NCI-H524 (cell line): ENCODE measurements at places on chromosomes 7 and 10.

DNA sequence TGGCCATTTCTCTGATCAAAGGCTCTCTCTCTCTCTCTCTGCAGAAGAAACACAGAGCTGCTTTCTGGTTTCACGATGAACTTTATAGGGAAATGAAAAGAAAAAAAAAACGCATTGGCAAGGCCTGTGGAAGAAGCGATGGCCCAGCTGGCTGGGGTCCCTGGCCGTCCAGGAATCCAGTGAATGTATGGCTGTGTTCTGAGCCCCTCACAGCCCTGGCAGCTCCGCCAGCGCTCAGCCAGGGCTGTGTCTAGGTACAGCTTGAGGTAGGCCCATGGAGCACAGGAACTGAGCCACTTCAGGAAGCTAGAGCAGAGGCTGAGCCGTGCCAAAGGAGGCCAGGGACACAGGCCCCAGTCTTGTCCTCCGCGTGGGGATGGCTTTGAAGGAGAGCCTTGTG, 13.1 kb upstream of the UCMA start:
- no peak for DNase-seq

GRCh38 chr10:116766241-116766827, 24.0 kb upstream of the HSPA12A start:
- no peak for DNase-seq

DNA sequence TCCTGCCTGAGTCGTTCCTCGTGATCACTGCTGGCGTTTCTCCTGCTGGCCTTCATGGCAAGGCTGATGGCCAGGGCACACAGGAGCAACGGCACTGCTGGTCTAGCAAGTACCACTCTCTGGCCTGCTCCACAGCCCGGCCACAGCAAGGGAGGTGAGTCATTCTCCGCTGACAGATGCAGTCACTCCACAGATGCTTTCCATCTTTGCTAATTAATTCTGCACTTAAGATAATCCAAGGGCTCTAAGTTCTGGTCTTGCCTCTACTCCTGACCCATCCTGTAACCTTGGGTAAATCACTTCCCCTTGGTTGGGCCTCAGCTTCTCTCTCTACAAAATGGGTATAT, 244.4 kb downstream of the RPS24 start:
- DNase-seq, result no peak

DNA sequence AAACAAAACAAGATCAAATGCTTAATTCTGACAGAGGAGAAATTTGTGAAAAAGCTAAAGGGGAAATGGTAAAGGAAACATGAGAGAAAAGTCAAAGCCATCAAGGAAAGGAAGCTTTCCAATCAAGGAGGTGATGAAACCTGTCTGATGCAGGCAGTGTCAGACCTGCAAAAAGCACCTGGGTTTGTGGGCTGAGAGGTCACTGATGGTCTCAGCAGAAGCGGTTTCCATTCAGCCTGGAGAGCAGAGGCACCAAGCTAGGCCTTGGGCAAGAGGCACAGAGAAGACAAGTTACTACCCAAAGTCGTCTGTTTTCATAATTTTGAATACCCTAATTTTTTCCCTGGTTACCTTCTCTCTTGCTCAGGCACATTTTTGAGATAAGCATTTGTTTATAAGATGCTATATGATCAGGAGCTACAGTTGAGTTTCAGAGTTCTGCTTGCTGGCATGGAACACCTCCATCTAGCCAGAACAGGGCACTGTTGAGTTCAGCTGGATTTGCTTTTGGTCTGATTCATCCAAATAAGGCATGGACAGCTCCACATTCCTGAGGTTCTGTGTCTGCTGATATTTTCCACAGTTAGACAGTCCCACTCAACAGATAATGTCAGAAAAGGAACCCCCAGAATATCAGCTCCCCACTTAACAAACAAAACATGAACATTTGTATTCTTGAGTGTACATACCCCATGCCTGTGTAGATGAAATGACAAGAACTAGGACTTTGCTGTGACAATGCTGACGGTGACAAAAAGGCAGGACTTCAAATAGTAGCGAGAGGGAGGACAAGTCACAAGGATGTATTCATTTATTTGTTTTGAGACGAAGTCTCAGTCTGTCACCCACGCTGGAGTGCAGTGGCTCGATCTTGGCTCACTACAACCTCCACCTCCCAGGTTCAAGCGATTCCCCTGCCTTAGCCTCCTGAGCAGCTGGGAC, 4.9 kb upstream of the PPIA start:
- DNase-seq, result no peak

GRCh38 chr10:23197416-23197861, 5.3 kb downstream of the PTF1A start:
- DNase-seq, result peak; percentile 79

GRCh38 chr7:27917119-27917518, 177.2 kb downstream of the TAX1BP1 start:
- DNase-seq, result no peak

GRCh38 chr7:90692396-90692795, 96.3 kb downstream of the CDK14 start:
- no peak for DNase-seq

DNA sequence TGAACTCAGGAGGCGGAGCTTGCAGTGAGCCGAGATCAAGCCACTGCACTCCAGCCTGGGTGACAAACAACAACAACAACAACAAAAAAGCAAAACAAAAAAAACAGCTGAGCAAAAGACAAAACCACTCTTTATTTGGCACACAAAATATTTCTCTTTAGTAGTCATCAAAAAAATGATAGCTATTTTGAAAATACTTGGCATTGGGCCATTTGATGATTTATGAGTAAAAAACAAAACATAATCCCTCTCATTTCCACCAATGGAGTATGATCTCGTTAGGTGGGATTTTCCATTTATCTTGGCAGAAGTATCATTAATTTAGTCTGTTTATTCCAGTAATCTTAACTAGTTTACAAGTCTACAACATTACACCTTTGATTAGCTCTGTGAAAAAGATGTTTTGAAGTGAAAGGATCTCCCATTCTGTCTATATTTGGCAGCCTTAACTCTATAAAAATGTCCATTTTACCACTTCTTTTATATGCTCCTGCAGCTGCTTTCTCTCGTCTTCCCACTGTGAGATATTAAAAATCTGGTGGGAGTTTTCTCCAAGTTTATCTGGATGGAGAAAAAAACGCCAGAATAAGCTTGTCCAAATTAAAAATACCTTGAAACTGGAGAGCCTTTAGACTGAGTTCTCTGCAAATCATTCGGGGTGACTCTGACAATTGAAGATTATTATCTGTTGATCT, 58.8 kb upstream of the AGMO start:
- DNase-seq, result no peak

DNA sequence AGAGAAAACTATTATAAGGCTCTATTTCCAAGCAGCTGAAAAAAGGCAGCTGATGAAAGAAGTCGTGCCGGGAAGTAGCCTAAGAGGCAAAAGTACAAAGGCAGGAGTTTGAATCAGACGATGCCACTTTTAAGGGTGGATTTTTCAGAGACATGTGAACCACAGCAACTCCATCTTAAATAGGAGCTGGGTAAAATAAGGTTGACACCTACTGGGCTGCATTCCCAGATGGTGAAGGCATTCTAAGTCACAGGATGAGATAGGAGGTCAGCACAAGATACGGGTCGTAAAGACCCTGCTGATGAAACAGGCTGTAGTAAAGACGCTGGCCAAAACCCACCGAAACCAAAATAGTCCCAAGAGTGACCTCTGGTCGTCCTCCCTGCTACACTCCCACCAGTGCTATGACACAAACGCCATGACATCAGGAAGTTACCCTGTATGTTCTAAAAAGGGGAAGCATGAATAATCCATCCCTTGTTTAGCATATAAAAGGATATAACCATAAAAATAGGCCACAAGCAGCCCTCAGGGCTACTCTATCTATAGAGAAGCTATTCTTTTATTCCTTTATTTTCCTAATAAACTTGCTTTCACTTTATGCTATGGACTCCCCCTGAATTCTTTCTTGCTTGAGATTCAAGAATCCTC, 45.5 kb upstream of the PRSS1 start:
- no peak for DNase-seq

- peak; percentile 16 for DNase-seq
Measured at GRCh38 chr10:69716711-69717560, 84.8 kb upstream of the COL13A1 start.

DNA sequence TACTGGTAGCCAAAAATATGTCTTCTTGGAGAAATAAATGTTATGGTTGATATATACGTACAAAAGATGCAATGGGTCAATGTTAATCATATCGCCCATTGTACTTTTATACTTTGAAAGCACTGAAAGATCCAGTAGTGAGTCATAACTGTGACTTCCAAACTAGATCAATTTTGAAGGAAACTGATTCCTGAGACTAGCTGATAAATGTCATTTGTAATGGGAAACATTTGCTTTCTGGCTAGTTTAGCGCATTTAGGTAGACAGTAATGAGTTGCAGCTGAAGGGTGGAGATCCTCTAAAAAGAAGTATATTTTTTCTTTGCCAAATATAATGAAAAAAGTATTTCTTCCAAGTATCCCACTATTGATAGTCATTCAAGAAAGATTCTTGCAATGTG, 53.5 kb upstream of the ARHGAP21 start:
- no peak for DNase-seq
